ELR (cell line): ENCODE measurements at places on chromosomes 1 and 21.

- peak; percentile 12 for DNase-seq
These were observed 50.8 kb downstream of the CNIH3 start for GRCh38 chr1:224666913-224667312.

- no peak for DNase-seq
These were observed 2.8 kb downstream of the RGS8 start for GRCh38 chr1:182681568-182681912.

DNA sequence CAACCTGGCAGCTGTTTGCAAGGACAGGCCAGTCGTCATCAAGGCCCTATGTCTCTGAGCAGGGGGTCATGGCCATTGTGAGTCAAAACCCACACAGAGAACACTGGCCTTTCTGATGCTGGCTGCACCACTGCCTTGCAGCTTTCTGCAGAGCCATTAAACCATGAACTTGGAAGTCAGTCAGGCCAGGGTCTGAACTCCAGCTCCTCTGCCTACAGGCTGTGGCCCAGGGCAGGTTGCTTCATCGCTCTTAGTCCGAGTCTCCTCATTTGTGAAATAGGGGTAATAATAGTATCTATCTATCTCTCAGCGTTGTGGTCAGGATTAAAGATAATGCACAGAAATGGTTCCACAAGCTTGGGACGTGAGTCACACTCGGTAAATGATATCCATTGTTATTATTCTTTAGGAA, 35.8 kb upstream of the HIVEP3 start:
- DNase-seq: peak; percentile 96

- DNase-seq: peak; percentile 60
These were observed 1.0 kb upstream of the DCAF6 start for GRCh38 chr1:167935216-167936067.

DNA sequence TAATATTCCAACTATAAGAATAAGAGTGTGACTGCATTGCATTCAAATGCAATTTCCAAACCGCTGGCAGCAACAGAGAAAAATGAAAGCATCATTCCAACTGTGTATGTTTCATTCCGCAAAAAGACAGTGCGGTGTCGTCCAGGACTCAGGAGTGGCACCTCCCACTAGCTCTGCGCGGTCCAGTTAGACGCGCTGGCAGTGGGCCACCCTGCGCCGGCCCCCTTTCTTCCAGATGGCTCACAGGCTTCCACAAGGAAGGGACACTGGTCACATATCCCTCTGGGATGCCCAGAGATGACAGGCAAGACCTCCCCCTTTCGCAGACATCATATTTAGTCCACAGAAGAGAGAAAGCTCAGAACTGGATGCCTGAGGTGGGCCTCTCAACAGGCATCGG, 11.9 kb downstream of the WRAP73 start:
- no peak for DNase-seq

- no peak for DNase-seq
These were observed 325.1 kb downstream of the HHAT start for GRCh38 chr1:210653771-210654170.

DNA sequence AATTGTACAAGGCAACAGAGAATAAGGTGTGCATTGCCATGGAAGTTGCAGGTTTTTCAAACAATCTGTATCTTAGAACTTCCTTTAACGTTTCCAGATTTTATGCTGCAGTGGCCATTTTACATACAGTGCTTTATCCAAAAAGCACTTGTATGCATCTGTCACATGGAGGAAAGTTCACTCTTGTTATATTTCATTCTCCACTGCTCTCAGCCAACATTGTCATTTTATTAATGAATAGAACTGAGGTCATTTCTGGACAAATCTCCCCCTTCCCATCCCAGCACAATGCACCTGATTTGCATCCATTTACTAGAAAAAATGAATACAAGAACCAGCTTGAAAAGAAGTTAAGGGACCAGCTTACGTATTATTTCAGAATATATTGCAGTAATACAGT, 342.0 kb downstream of the USP25 start:
- no peak for DNase-seq

DNA sequence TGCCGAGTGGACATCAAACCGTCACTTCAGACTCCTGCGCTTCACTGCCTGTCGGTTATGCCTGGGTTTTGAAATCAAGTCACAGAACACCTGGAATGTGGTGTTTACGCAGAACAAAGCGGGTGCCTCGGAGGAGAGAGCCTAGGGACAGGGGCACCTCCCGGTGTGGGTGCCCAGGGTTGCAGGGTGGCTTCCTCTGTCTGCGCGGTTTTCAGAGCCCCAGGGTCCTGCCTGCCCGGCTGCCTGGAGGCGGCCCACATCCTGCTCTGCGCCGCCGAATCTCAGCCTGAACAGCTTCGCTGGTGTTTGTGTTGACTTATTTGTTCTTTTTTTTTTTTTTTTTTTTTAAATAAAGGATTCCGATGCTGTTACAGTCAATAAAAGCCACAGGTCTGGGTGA, 113.5 kb upstream of the COL6A1 start:
- DNase-seq: no peak

DNA sequence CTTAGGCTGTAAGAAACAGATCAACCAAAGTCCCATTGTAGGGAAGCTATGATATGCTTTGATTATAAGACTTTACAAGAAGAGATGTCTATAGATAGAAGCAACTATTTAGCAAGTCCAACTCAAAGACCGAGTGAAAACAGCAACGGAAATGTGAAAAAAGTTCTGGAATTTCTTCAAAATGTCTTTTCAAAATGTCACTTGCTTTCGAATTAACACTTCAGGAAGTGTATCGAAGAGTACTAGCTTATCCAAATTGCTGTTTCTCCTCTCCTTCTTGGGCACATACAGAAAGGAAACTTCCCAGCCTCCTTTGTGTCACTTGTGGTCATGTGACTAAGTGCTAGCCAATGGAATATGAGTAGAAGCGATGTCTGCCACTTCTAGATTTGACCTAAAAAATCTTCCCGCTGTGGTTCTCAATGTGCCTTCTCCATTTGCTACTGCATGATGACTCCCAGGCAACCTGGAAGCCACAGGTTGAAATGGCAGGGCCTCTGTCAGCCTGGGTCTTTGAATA, 89.9 kb downstream of the TSEN15 start:
- DNase-seq: no peak

DNA sequence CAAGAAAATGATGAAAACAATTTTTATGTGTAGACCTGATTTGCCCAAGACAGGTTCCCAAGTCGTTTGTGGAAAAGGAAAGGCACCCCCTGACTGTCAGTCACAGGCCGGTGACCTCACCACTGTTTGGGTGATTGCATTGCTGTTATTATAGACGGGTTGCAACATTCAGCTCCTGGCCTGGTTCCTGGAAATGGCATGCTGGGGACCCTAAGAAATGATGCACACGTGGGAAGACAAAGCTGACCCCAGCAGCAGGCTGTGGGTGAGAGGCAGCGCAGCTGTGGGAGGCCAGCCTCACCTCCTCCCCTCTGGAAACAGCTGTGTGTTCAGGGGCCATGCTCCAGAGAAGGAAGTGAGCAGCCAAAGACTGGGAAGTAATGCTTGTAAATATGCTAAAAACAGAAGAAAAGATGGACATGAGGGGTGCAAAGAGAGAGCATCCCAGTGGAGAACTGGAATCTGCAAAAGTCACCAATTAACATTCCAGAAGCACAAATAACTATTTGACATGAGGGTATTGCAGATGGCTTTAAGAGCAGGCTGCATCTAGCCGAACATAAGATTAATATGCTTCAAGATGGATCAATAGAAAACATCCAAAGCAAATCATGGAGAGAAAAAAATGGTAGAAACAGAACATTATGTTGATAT, 23.4 kb upstream of the ABCG1 start:
- DNase-seq: peak; percentile 26

DNA sequence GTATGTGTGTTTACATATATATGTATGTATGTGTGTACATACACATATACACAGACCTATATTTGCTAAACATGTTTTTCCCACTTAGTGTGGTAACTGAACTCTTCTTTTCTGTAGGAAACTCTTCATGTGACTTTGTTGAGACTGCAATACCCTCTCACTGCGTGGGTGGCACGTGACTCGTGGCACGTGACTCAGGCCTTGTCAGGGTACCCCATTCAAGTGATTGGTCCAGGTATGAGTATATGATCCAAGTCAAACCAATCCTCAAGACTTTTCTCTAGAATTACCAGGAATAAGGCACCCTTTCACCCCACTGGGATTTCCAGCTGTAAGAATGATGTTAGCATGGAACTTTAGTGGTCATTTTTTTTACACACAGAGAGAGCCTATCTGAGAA, 149.2 kb upstream of the KCNK2 start:
- DNase-seq: peak; percentile 32

GRCh38 chr1:221774054-221774842, 32.4 kb upstream of the DUSP10 start:
- DNase-seq: no peak

GRCh38 chr1:7457811-7458210, 313.3 kb upstream of the VAMP3 start:
- DNase-seq: no peak

- no peak for DNase-seq
These were observed 7.0 kb upstream of the MDM4 start for GRCh38 chr1:204509186-204509635.

GRCh38 chr1:173017792-173018191, 32.9 kb downstream of the TNFSF18 start:
- no peak for DNase-seq

DNA sequence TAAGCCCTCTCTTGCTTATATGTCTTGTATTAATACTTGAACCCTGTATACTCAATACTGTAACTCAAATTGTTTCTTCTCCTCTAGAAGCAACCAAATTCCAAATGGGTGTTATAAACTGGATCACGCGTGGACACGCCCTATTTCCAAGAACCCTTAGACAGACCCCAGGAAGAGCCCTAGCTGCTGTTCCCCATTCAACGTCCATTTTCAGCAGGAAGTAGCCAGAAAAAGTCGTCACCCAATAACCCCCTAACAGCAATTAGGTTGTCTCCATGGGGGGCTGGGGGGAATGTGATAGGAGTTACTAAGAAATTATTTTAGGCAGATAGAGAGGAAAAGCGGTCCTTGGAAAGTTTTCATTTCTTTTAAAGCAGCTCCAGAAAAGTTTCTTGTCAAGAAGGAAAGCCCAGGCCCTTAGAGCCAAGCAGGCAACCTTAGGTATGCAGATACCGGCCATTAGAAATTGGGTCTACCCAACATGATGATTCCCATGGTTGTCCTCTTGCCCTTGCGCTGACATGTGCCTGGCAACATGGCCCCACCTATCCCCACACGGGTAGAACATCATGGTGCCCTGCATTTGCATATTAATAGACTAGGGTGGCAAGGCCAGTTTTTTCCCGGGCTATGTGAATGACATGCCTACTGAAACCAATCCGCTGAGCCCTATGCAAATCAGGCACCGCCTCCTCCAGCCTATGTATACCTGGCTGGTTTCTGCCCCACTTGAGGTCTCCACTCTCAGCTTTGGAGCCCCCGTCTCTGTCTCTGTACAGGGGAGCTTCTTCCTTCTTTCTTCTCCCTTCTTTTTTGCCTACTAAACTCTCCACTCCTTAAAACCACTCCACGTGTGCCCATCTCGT, 4.0 kb upstream of the CD46 start:
- no peak for DNase-seq

- peak; percentile 33 for DNase-seq
These were observed 583 bp downstream of the MEF2D start for GRCh38 chr1:156499842-156500542.

DNA sequence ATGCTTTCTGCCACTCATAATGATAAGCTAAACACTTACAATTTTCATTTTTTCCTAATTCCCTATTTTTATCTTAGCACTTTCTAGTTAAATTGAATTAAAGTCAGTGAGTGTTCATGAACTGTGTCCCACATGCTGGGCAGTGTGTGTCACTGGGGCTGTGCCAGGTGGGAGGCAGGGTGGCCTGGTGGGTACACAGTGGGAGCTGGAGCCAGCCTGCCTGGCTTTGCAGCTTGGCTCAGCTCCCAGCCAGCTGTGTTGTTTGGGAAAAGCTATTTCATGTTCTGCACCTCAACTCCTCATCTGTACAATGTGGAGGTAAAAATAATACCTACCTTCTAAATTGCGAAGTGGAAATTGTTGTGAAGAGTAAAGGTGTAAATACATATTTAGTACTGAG, 238.4 kb downstream of the PLA2G4A start:
- DNase-seq: no peak

- no peak for DNase-seq
These were observed 53.9 kb downstream of the PRDX6 start for GRCh38 chr1:173530795-173531693.

GRCh38 chr21:32135401-32136363, 143.2 kb downstream of the MIS18A start:
- peak; percentile 52 for DNase-seq

DNA sequence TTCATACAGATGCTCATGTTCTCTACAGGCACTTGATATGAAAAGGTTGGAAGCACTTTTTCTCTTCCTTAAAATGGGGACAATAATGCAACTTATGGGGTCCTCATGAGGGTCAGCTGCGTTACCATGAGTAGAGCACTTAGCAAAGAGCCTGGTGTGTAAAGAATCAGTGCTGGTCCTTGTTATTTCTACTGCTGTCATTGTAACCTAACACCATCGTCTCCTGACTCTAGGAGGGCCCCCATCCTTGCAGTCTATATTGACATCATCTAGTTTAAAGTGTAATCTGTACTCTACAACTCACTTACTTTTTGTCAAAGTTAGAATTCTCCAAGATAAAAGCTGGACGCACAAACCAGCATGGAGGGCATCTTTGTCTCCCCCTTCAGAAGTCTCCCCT, 2.4 kb downstream of the CAPN9 start:
- no peak for DNase-seq

DNA sequence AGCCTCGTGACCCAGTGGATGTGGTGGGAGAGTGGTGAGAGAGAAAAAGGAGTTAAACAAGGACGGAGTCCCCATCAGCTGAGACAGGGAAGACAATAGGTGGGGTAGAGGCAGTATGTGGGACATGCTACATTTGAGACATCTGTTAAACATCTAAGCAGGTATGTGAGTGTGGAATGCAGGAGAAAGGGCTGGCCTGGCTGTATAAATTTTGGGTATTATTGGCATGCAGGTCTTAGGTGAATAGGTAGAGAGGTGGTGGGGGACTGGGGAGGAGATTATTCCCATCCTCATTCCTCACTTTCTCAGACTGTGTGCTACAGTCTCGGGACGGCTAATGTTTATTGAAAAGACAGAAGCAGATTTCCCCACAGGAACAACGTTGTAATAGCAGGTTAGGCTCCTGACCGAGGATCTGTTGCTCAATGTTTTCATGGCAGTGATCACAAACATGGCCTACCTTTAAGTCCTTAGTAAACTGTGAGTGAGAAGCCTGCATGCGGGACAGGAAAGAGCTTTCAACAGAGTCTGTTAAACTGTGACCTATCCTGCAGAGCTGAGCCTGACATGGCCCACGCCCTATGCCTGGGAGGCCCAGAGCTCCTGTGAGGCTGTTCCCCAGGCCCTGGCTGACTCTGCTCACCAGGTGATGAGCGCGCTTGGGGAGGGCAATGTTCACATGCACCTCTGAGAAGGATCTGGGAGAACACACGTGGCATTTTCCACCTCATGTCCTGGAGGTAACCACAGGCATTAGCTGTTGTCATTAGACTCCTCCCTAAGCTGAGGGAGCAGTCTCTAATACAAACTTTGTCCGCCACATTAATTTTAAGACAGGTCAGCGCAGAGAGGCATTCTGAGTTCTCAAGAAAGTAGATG, 16.5 kb downstream of the VSIG8 start:
- no peak for DNase-seq
